Type B pancreatic cell (in vitro differentiated cells): ENCODE measurements at places on chromosomes 7 and 10.

- no peak for DNase-seq
These were observed 1.9 kb downstream of the TBXAS1 start for GRCh38 chr7:139830782-139831501.

DNA sequence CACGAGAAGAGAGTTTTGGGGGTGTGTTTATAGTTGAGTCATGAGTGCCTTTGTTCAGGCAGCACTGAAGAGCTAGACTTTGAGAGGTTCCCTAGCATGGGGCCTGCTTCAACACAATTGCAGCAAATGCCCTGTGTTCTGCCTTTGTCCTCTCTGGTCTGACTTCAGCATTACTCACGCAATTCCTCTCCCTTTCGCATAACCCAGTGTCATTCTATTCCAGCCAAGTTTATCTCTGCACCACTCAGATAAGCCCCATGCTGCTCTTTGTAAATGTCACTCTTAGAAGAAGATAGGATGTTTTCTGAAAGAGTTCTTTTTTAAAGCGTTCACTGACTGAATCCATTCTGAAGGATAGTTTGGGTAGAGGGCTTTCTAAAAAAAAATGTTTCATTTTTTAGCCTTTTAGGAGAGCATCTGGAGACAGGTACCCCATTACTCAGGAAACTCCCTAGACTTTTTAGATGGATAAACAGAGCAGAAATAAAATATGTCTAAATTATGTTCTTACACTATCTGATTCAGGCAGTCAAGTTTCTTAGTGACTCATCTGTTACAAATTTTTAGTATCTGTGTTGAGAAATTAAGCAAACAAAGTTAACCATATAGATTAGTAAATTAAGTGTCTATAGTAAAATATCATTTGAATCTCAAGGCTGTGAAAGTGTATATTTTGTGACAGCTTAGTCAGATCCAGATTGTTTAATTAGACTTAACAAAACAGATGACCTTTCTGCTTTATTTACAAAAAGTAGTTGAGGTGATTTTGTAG lies 318.5 kb downstream of the GPR158 start:
- DNase-seq: no peak

DNA sequence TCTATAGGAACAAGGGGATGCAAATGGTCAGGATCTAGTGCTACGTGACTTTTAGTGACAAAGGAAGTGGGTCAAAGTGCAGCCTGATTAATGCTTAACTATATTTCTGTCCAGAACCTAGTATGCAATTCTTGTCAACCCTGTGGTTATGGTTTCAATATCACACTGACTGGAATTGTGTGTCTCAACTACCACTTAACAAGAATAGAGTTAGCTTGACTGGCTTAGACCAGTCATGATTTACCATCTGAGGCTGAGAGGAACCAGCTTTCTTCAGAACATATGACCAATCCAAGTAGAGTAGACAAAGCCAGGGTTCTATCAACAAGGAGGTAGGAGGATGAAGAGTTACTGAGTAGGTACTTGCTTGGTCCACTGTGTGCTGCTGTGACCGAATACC lies 54.4 kb downstream of the MYPN start:
- no peak for DNase-seq

DNA sequence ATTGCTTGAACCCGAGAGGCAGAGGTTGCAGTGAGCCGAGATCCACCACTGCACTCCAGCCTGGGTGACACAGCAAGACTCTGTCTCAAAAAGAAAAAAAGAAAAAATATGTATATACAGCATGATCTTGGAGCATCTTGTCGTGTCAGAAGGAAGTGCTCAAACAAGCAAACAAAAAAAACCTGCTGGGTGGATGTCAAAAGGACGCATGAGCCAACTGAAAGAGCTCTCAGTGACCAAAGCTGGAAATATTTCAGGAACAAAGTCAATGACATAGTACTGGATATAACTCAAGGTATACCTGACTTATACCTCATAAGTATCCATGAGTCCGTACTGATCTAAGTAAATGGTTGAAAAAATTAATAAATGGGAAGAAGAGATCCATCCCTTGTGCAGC lies 94.6 kb upstream of the ANLN start:
- DNase-seq: no peak

DNA sequence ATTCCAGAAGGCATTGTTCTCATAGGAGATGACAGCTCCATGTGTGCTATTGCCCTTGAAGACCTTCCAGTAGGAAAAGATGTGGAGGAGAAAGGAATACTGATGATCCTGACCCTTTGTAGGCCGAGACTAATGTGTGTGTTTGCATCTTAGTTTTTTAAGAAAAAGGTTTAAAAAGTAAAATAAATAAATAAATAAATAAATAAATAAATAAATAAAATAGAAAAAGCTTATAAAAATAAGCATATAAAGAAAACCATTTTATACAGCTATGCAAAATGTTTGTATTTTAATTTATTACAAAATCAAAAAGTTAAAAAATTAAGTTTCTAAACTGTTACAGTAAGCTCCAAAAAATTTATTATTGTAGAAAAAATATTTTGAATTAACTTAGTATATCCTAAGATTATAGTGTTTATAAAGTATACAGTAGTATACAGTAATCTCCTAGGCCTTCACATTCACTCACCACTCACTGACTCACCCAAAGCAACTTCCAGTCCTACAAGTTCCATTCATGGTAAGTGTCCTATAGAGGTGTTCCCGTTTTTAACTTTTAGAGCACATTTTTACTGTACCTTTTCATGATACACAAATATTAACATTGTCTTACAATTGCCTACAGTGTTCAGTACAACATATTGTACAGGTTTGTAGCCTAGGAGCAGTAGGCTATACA lies 435.2 kb upstream of the SEMA3A start:
- no peak for DNase-seq

DNA sequence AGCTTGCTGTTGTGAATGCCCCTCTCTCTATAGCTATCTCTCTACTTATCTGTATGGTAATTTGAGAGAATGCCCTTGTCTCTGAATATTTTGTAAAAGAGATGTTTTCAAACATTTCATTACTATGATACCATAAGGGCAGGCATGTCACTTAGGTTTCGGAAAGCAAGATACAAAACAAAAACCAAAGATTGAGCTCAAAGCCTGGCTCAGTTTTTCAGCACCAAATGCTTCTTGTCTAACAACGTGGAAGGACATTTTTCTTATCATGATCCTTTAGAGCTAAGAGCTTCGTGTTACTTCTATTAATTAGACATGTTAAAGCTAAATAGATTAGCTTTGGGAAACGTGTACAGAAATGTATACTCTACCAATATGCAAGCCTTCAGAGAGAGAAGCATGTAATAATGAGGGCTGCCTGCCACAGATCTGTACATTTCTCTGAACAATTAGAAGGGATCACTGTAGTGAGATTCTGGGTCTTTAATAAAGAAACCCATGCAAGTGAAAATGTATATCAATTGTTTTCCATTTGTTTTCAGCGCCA lies 148.9 kb downstream of the ARID5B start:
- DNase-seq: no peak

GRCh38 chr10:24097751-24098207 lies 111.2 kb upstream of the KIAA1217 start:
- no peak for DNase-seq

DNA sequence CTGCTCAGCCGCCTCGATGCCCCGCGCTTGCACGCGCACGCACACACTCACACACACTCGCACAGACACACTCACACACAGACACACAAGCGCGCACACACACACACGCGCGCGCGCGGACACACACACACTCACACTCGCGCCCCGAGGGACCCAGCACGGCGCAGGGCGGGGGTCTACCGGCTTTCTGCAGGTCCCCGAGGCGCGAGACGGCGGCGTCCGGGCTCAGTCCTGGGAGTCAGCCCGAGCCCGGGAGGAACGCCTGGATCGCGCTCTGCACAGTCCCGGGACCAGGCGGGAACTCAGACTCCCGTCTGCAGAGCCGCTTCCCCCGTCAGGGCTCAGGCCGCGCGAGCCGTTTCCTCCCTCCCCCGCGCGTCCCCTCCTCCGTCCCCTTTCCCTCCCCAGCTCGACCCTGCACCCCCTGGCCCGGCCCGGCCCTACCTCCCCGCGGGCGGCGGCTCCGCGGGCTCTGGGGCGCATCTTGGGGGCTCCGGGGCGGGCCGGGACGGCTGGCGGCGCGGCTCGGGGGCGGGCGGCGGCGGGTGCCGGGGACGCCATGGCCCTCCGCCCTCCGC lies 464 bp downstream of the DENND2A start:
- DNase-seq: peak; percentile 72

DNA sequence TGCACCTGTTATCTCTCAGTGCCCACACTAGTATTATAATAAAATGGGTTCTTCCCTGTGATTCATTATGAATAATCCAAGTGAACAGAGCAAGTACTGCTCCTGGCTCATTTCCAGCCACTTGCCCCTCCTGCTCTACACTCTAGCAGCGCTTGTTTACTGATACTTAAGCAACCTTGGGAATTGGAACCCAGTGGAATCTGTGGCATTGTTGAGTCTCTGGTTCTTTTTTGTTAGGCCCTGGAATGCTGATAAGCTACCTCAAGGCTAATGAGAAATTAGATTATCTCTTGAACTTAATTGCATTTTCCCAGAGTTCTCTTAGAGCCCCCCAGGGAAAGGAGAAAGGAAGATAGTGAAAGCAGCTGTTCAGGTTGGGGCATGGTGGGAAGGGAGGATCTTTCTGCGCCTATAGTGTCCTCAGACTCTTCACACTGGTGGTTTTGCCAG lies 34.0 kb downstream of the PRKAR2B start:
- no peak for DNase-seq

GRCh38 chr10:36573246-36573645 lies 552.2 kb upstream of the ANKRD30A start:
- DNase-seq: no peak

DNA sequence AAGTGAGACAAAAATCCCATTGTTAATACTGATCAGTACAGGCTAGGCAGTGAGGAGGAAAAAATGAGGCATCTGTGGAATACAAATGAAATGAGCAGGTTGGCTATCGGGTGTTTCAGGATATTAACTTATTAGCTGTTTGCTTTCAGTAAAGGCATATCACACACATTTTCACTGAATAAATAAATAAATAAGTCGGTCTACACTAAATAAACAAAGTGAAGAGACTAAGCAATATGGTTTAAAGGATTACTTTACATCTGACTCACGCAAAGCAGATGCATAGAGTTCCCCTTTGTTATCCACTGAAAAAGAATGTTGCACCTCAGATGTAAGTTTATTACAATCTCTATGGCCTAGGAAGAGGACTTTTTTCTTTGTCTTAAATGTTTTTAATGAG lies 6.3 kb upstream of the SEMA3A start:
- no peak for DNase-seq

GRCh38 chr7:55070271-55070743 lies 51.5 kb downstream of the EGFR start:
- DNase-seq: no peak

GRCh38 chr7:29485339-29486190 lies 78.1 kb upstream of the PRR15 start:
- no peak for DNase-seq

DNA sequence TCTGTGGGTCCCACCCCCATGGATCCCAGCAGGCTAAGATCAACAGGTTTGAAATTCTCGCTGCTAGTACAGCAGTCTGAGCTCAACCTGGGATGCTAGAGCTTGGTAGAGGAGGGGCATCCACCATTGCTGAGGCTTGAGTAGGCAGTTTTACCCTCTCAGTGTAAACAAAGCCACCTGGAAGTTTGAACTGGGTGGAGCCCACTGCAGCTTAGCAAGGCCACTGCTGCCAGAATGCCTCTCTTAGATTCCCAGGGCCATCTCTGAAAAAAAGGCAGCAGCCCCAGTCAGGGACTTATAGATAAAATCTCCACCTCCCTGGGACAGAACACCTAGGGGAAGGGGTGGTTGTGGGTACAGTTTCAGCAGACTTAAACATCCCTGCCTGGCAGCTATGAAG lies 190.0 kb upstream of the CACNA2D1 start:
- DNase-seq: no peak

- DNase-seq: no peak
These were observed 56.8 kb upstream of the DDC start for GRCh38 chr7:50621973-50622490.

DNA sequence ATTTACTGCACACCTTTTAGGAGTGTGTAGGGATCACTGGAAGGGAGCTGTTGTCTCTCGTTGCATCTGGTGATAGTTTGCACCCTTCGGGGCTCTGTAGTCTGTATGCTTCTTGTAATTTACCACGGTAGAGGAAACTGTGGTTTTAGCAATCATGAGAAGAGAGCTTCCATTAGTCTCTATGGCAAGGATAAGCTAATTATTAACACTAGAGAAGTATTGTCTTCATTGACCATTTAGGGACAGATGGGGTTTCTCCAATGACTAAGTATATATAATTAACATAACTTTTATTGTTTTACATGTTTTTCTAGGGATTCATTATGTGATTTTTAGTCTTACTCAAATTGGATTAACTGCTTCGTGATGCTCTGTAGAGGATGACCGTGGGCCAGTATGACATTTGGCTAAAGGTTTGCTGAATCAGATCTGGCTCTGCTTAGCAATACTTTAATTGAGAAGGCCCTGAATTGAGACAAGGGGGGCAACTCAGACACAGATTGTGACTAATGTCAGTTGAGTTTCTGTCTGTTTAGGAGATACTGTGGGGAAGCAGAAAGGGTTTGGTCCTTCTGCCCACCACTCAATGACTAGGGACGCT lies 8.7 kb downstream of the SLC18A2 start:
- DNase-seq: no peak

- DNase-seq: no peak
These were observed 199.4 kb downstream of the ELMO1 start for GRCh38 chr7:37249240-37249639.

GRCh38 chr10:133170092-133170491 lies 10.1 kb downstream of the KNDC1 start:
- DNase-seq: no peak

DNA sequence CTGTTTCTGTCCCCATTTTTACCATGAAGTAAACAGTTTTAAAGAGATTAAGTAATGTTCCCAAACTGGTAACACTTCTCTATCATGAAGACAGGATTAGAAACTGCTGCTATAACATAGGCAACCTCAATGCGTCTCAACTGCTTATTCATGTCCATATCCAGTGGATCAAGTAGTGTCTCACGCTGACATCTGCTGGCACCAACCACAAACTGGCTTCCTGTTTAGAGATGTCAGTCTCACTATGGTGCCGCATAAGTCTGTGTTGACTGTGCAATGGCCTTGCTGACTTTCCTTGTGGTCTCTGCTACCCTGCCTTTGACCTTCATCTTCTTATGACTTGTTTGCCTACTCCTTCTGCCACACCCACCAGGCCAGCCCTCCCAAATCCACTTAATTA lies 369.6 kb upstream of the DPP6 start:
- no peak for DNase-seq

GRCh38 chr10:89963451-89964102 lies 262.2 kb downstream of the KIF20B start:
- no peak for DNase-seq

DNA sequence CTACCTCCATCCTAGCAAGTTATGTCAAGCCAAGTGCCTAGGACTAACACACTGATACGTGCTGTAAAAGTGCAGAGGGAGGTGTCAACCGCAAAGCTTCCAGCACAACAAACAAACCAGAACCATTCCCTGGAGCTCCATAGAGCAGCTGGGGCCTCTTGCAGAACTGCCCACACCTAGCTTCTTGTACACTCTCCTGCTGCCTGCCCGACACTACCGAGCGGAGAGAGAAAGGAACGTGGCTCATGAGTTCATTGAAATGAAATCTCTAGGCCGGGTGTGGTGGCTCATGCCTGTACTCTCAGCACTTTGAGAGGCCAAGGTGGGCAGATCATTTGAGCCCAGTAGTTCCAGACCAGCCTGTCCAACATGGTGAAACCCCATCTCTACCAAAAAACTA lies 73.5 kb downstream of the MKI67 start:
- DNase-seq: no peak
